Heart right ventricle (tissue), 16 donors: ENCODE measurements at places on chromosomes 7 and 10. TPM values are rescaled to one million over a fixed set of nuclear protein-coding genes. Genes with fewer than 3 reads are reported as not detected.

DNA sequence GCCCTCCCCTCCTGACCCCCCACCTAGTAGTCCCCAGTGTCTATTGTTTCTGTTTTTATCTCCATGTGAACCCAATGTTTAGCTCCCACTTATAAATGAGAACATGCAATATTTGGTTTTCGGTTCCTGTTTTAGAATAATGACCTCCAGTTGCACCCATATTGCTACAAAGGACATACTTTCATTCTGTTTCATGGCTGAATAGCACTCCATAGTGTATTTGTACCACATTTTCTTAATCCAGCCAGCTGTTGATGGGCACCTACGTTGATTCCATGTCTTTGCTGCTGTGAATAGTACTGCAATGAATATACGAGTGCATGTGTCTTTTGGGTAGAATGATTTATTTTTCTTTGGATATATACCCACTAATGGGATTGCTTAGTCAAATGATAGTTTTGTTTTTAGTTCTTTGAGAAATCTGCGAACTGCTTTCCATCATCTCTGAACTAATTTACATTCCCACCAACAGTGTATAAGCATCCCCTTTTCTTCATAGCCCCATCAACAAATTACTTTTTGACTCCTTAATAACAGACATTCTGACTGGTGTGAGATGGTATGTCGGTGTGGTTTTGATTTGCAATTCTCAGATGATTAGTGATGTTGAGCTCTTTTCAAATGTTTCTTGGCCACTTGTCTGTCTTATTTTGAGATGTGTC, 128.4 kb upstream of the PHYHIPL start:
- no peak for DNase-seq

GRCh38 chr7:93262535-93262934, 30.4 kb downstream of the VPS50 start:
- DNase-seq: no peak

GRCh38 chr10:132043861-132044695, 21.7 kb upstream of the JAKMIP3 start:
- no peak for DNase-seq

DNA sequence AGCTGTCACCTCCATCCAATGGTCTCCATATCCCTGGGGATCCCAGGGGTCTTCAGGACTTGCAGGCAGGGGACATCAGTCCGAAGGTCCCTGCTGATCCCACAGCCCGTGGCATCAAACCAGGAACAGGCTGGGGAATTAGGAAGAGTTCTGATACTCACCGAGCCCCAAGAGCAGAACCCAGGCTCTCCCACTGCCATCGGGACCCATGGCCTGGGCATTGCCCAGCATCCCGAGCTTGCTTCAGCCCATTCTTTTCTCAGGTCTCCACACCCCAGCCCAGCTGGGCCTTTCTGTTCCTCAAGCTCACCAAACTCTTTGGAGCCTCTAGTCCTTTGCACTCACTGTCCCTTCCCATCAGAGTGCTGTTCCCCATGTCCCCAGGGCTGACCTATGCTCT, 280.9 kb downstream of the GRID1 start:
- DNase-seq: no peak

Gene PLEKHS1
- not detected for total RNA-seq

GRCh38 chr10:84654671-84655070, 326.3 kb downstream of the CCSER2 start:
- no peak for DNase-seq
